Stimulated activated CD4-positive, alpha-beta T cell treated with anti-CD3 and anti-CD28 coated beads, Interleukin-1b, Interleukin-23, amount 100 ng/mL, for 1 hour (primary cell): ENCODE measurements at places on chromosomes 4 and X.

- no peak for DNase-seq
These were observed 6.6 kb downstream of the GUCY2F start for GRCh38 chrX:109475174-109475891.

DNA sequence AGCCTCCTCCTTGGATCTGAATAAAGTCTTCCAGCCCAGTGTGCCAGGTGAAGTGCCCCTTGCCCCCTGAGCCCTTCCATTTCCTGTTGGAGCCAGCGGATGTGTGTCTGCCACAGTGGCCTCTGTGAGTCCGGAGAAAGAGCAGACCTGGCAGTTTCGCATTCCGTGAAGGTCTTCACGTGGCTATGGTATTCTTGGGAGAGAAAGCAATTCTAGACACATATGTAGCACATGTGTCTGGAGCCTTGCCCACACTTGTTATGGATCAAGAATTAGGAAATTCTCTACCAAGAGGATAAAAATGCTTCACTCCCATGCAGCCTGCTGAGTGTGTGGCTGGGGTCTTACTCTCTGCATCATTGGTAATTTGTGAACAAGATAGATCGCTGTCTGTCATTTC, 130.9 kb downstream of the REPS2 start:
- no peak for DNase-seq

- no peak for DNase-seq
These were observed at the start of gene FAM184B for GRCh38 chr4:17781300-17782287. FAM184B (minus strand) TSS chr4:17781621; CDS start chr4:17781299, 322 bp downstream.

DNA sequence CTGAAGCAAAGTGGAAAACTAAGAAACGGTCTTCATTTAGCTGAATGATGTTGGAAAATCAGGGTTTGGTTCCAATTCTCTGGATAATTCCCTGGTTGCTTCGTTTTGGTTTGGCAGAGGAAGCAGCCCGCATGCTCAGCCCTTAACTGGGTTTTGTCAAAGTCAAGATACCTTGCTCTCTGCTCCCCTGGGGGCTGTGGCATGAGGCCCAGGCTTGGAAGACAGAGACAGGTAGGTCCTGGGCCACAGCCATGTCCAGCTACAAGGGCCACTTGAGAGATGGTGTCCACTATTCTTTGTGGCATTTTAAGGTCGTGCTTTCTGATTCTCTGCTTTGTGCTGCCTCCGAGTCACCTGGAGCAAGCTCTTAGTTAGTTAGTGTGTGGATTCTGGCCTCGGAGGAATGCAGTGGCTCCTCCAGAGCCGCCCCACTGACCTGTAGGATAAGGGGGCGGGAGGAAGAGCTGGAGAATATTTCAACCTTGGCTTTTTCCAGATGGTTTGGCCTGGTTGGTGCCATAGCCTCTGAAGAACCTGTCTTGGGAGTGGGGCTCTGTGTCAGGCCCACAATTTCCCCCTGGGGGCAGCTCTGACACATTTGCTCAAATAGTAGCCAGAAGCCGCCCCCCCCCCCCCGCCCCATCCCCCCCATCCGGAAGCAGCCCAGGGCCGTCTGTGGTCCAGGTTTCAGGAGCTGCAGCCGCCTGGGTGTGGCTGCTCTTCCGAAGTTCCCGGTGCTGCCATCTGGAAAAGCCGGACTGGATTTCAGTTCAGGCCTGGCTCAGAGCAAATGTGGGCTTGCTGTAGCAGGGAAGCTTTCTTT, 147.1 kb downstream of the NHS start:
- no peak for DNase-seq

DNA sequence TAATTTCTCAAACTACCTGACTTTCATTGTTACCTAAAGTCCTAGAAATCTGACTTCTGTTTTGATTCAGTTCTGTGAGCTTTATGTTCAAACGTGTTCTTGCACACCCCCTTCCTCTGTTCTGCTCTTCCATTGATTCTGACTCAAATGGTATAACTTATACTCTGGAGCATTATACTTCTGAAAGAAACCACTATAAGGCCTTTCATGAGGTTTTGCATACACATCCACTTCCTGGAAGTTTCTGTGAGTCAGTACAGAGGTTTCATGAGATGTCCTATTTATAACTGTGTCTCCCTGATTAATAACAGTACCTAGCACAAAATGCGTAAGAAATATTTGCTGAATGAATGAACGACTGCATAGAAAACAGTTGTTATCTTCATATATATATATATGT, 540.2 kb upstream of the CT83 start:
- no peak for DNase-seq
